T1000 (cell line): ENCODE measurements at places on chromosomes 1 and 21.

DNA sequence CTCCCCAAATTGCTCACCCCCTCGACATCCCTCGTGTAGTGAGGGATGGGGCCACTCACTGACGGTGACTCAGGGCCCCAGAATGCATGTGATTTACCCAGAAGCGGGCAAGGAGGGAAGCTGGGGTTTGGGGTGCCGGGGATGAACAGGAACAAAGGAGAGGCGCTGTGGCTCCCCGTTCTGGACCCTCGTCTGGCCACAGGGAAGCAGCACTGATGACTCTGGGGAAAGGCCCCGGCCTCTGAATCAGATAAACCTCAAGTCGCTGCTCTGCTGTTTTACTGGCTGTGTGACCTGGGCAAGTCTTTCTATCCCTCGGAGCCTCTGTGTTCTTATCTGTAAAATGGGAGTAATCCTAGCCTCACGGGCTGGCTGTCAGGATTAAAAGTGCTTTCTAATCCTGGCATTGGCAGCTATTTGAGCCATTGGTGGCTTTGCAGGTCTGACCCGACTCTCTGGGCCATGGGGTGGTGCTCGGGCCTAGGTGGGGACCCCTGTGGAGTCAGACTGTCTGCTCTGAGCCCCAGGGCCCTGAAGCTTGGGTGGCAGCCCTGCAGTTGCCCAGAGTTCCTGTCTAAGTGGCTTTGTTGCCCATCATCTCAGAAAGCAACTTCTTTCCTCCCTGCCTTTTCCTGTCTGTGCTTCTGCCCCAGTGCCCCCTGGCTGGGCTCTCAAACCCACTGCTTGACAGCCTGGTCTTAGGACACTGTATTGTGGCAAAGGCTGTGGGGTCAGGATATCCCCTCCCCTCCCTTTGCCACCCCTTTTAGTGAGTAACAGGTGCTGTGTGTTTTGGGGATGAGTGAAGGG, 5.5 kb downstream of the TNFRSF1B start:
- DNase-seq: no peak

DNA sequence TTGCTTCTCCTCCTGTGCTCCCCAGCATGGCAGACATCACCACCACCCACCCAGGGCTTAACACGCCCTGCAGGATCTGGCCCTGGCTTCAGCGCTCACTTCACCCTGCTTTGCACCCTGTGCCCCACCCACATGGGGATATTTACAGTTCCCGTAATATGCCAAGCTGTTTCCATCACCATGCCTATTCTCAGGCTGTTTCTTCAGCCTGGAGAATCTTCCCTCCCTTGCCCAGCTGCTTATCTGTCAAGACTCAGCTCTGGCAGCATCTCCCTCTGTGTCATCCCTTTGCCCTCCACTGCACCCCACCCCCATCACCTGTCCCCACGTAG, 3.6 kb upstream of the AHCYL1 start:
- DNase-seq: no peak

DNA sequence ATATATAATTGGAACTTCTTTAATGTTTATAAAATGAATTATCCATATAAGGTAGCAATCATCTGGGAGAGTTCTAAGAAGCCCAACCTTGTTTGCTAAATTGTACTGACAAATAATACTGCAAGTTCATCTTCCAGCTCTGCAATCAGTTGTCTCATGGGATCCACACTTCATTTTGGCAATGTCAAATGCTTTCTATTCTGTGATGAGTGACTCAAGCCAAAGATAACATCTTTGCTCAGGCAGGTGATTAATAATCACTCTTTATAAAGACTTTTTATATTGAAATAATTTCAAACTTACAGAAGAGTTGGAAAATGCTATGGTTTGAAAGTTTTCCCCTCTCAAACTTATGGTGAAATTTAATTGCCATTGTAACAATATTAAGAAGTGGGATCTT, 67.2 kb downstream of the SLC44A5 start:
- DNase-seq: no peak

DNA sequence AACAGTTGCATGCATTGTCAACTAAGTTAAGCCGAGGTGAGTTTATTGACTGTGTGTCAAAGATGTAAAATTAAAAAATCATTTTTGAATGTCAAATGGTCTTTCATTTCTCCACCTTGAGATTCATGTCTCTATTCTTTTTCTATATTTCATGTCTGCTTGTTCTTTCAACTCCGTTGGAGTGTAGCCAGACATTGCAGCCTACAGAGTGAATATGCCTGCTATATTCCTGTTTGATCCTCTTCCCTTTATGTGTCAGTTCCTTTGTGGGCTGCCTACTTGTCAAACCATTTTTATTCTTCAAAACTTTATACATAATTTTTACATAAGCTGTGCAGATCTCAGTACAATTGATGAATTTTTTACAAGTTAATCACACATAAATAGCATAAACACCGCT, 1325.8 kb upstream of the PRMT6 start:
- DNase-seq: no peak

DNA sequence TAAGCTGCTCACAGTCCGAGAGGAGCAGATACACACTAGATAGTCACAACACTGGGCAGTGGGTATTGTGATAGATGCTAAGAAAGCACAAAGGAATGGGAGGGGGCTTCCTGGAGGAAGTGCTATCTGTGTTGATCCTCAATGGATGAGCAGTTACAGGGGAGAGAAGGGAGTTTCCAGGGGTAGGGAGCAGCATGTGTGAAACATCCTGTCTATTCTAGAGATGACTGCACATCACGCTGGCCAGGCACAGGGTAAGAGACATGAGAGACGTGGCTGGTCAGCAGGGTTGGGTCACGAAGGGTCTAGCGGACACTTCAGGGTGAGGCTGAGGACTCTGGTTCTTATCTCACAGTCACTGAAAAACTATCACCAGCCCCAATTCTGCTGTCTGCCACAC, 235.2 kb downstream of the TRABD2B start:
- DNase-seq: no peak

GRCh38 chr1:167516404-167517388, 1.6 kb downstream of the CD247 start:
- DNase-seq: no peak

DNA sequence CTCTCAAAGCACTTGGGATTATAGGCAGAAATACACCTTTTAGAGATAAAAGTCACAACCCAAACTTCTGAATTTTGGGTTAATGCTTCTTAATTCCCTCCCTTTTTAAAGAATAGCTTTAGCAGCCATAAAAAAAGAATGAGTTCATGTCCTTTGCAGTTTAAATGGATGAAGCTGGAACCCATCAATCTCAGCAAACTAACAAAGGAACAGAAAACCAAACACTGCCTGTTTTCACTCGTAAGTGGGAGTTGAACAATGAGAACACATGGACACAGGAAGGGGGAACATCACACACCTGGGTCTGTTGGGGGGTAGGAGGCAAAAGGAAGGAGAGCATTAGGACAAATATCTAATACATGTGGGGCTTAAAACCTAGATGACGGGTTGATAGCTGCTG, 55.8 kb downstream of the SLC27A3 start:
- no peak for DNase-seq

GRCh38 chr21:38264571-38264970, 7.8 kb downstream of the KCNJ15 start:
- DNase-seq: no peak

DNA sequence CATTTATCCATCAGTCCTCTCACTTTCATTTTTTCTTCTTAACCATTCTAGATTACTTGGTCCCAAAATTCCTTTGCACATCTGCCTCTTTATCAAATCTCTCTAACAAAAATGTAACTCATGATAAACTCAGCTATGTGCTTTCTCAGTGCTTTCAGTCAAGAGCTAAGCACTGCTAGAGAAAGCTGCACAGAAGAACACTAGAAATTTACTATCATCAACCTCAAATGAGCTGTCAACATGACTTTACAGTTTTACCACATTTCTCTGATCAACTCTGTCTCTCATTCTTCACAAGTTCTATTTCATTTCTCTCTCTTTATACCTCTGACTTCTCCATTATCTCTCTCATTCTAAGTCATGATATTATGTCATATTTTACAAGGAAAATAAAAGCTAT, 54.2 kb upstream of the PRKACB start:
- no peak for DNase-seq

GRCh38 chr1:87706779-87707228, 378.1 kb downstream of the LMO4 start:
- DNase-seq: no peak

GRCh38 chr1:146049436-146049835, 27.9 kb upstream of the HJV start:
- DNase-seq: no peak

DNA sequence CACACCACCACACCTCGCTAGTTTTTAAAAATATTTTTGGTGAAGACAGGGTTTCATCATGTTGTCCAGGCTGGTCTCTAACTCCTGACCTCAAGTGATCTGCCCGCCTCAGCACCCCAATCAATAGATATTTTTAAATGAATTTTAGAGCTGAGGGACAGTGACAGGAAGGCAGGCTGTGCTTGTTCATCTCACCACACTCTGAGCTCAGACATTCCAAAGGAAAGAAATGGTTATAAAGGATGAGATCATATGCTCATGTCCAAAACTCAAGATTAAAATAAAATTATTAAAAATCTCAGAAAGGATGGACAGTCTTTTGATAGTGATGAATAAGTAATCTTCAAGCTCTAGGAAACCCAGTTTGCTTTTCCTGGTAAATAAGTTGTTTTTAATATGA, 40.9 kb downstream of the L1TD1 start:
- no peak for DNase-seq

DNA sequence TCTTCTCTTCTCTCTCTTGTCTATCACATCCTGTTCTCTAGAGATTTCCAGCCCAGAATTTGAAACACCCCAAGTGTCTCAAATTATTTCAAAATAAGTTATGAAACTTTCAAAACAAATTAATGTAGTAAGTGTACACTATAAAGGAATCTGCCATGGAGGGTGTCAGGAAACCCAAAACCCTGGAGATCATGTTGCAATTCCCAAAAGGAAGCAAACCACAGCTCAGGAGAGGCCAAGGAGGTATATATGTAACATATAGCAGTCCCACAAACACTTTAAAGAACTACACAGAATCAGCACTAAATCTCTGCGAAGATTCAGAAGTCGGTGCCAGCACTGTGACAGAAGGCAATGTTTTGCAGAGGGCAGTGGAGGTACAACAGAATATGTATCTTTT, 26.6 kb downstream of the PTPN14 start:
- no peak for DNase-seq

- no peak for DNase-seq
Observed at GRCh38 chr1:19730793-19731192, 66.1 kb downstream of the HTR6 start.
